ENCODE measurements at places on chromosomes 2 and 18.

DNA sequence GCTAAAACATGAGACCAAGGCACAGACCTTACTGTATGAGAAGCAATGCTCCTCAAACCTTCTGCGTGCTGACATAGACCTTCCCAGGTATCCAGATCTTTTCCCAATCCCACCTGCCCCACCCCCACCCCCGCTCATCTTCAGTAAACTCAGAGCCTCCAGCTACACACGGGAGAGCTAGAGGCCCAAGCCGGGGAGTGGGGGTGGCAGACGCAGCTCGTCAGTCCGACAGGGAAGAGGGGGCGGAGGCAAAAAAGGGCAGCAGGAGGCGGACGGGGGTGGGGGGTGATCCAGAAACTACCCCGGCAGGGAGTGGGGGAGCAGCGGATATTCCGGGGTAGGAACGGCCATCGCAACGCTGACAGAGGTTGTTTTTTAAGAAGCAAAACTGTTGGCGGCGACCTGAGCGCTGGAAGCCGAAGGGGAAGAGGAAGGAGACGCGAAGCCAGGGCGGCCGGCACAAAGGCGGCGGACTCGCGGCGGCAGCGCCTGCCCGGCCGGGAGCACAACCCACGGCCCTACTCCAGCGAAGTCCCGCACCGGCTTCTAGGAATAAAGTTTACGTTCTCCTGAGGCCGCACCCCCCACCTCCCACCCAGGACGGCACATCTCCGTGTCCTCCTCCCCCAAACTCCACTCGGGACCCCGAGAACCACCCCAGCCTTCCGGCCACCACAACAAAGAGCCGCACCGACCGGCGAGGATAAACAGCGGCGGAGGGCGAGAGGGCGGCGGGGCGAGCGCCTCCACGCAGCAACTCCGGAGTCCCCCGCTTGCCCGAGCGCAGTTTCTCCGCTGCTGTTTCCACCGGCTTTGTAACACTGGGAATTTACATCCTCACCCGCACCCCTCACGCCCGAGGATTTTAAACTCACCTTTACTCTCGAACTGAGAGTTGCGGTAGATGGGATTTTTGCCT, 722 bp downstream of the BAZ2B start:
- peak; percentile 26 for DNase-seq

- no peak for DNase-seq
Observed at GRCh38 chr2:172220121-172220520, 117.4 kb upstream of the DLX2 start.

DNA sequence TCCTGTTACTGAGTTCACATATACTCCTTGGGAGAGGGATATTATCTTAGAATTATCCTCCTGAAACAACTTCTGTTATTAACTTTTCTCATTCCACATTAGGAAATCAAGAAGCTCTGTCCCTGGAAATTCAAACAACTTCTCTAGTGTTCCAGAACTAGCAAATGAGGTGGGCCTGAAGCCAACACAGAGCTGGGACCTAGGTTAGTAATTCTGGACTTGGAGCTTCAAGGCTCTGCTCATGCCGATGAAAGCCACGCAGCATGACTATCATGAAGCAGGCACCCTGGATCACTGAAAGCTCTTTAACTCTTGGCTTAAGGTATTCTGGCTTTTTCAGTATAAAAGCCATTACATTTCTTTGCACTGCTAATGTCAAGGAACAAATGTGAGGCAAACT, 242.7 kb downstream of the TGIF1 start:
- DNase-seq, result no peak

DNA sequence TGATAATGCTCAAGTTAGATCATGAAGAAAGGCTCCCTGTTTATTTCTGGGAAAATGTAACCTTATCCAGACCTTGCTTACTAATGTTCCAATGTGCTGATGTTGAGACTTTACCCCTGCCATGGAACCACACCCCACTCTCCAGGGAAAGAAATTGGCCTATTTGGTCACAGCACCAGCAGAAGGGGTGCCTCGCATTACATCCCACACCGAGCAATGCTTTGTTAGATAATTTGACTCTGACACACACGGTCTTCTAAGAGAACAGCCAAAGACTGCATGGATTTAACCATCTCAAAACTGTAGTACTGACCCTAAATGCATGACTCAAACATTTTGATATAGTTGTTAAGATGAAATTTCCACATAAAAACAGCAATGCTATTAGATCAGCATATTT, 152.1 kb upstream of the CCDC150 start:
- DNase-seq, result no peak

GRCh38 chr2:240170354-240170735, 29.9 kb upstream of the OTOS start:
- DNase-seq, result no peak

GRCh38 chr2:10894264-10894935, 17.3 kb upstream of the KCNF1 start:
- no peak for DNase-seq

- DNase-seq, result no peak
Observed at GRCh38 chr2:42046819-42047487, 868 bp upstream of the PKDCC start.

GRCh38 chr2:134232868-134233727, 20.8 kb upstream of the MGAT5 start:
- peak; percentile 36 for DNase-seq

DNA sequence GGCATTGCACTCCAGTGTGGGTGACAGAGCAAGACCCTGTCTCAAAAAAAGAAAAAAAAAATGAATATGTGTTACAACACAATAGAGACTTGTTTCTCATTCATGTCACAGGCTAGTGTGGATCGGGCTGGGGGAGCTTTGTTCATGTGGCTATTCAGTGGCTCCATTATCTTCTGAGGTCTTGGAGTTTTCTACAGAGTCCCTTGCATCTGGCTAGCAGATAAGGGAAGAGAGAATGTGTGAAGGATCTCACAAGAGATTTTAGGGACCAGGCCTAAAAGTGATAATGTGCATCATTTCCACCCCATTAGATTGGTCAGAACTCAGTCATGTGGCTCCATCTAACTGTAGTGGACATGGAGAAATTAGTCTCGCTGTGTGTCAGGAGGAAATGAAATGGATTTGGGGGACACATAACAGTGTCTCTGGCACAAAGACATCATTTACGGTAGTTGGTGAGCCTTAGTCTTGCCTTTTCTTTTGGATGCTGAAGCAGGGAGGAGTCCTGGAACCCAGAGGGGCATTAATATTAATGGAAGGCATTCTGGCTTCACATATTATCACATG, 32.4 kb upstream of the CASP10 start:
- DNase-seq, result no peak

DNA sequence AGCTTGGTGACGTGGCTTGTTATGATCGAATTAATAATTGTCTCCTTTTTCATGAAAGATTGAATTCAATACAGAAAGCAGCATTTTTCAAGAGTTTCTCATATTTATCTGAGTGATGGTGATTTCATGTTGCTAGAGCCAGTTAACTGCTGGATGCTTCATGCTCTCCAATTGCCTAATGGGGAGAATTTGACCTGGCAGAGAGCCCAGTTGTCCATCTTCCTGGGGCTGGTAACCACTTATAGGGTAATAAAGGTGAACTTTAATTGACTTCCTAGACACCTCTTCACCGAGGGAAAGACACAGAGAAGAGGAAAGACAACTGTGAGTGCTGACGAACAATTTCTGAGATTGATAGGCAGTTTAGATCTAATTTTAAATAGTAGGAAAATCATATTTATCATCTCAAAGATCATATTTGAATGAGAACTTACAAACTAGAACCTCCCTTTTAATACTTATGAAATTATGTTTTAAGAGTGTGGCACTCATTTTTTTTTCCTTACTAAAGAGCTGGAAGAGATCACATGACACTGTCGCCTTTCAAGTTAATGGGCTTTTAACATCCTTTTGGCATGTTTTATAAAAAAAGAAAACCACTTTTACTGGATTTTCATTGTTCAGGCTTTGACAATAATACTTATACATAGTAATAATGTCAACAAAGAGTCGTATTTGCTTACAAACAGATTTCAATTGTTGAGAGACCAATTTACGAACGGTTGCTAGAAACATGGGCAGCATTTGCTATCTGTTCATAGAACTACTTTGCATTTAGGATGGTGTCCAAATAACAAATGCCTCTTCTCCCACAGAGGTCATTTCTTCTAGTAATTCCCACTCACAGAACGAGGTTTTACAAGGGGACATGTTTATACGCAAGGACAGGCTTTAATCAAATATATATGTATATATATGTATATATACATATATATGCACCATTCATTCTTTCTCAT, 153.3 kb downstream of the RAPGEF4 start:
- DNase-seq, result no peak

DNA sequence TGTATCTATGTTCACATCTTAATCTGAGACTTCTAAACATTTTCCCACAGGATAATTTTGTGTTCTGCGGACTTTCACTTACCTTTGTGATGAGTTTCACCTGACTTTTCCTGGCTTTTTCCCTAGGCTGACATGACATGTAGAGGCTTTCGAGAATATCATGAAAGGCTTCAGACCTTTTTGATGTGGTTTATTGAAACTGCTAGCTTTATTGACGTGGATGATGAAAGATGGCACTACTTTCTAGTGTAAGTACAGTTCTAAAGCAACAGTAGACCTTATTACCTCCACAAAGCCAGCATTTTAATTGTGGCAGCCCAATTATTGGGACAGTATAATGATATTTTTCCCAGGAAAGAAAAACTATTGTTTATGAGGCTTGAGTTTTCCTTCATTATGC, 34.1 kb upstream of the METAP1D start:
- no peak for DNase-seq

GRCh38 chr2:233835230-233836186, 18.8 kb downstream of the HJURP start:
- no peak for DNase-seq

GRCh38 chr18:12702221-12703095, at the start of the genes CEP76 and PSMG2:
CEP76 (minus strand) TSS chr18:12702723; CDS start chr18:12702548, 175 bp downstream.
PSMG2 (plus strand) TSS chr18:12703042; CDS start chr18:12703108, 66 bp downstream.
- DNase-seq, result peak; percentile 85

GRCh38 chr18:12998332-12999060, 7.3 kb downstream of the CEP192 start:
- DNase-seq, result no peak

- peak; percentile 40 for DNase-seq
Observed at GRCh38 chr2:120174963-120175581, 48.1 kb downstream of the TMEM185B start.

GRCh38 chr2:237480988-237481525, 6.0 kb upstream of the MLPH start:
- no peak for DNase-seq

DNA sequence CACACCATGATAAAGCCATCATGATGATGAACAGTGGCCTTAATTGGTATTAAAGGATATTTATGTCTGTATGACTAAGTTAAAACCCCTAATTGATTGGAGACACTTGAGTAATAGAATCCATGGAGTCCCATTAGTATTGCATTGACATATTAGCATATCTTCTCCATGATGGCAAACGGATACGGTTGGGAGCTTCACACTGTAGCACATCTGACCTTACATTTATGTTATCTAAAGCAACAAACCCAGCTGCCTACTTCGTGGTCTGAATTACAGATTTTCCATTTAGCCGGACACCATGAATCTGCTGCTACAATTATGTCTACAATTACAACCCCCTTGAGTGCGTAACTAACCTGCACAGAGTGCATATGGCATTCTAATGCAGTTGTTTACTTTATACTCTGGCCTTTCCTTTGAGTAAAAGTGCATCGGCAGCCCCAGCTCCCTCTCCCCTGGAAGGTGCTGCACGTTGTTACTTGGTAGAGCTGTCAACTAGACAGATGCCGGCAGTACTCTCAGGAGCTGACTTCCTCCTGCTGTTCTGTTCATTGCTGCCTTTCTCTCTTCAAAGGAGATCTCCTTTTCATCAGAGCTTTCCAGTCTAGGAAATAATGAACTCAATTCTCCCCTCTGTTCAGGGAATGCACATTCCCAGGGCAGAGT, 92.1 kb downstream of the LRRC30 start:
- DNase-seq, result no peak

GRCh38 chr2:159658881-159659873, 42.8 kb upstream of the BAZ2B start:
- DNase-seq, result no peak

GRCh38 chr2:144875290-144875969, 355.5 kb upstream of the ZEB2 start:
- no peak for DNase-seq

DNA sequence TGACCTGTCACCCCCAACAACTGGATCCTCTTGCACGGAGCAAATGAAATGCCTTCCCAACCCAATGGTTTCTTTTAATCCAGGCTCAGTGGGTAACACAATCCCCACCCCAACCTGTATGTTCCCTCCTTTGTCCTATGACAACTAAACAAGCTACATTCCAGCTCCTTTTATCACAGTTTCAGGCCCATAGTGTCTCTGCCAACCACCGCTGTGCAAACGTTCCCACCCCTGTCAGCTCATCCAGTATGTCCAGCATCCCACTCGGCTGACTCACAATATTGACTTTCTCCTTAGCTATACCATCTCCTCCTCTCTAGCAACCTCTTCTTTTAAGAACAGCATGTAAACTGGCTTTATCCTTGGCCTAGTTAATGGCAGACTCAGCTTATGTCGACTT, 117.9 kb upstream of the PPP1CB start:
- DNase-seq, result no peak

DNA sequence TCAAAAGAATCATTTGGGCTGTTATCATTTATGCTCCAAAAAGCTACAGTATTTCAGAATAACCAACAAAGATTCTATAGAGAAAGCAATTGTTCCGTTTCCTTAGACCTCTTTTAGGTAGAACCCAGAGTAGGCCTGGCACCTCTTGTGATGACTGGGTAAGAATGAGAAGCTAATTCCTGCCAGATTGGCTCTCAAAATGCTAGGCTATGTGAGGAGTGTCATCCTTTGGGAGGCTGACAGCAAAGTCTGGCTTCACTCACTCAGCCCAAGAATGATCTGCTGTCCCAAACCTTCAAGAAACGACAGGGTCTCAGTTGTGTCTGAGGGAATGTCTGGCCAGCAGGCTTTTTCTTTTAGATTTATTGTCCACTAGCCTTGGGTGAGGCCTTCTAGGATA, 4.5 kb downstream of the CERS6 start:
- no peak for DNase-seq

DNA sequence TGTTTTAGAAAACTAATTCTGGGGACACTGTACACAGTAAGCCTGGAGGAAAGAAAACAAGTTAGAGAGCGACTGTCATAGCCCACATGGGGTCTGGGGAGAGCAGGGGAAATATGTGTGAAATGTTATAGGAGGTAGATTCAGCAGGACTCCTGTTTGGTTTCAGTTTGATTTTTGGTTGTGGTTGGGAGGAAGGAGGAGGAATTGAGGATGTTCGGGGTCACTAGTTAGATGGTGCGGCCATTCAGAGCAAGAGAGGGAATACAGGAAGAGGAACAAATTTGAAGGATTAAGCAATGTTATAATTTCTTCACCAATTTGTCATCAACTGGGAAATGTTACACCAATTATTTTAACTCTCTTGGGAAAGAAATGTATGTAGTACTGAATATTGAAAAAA, 25.1 kb downstream of the TTC39C start:
- no peak for DNase-seq

GRCh38 chr2:224372641-224373040, 29.3 kb downstream of the FAM124B start:
- no peak for DNase-seq

GRCh38 chr2:17644997-17645720, 104.7 kb downstream of the VSNL1 start:
- no peak for DNase-seq

- DNase-seq, result no peak
Observed at GRCh38 chr2:36394804-36395203, 39.2 kb downstream of the CRIM1 start.

GRCh38 chr18:5772306-5773105, 122.8 kb downstream of the TMEM200C start:
- no peak for DNase-seq

GRCh38 chr18:25230658-25231326, 121.2 kb downstream of the ZNF521 start:
- DNase-seq, result no peak
